ENCODE measurements at places on chromosomes 1 and 21.
A peak's percentile ranks its signal among the peaks of the same experiment; 100 is the strongest.

- DNase-seq: no peak
Observed at GRCh38 chr1:60920561-60920960, 161.8 kb upstream of the NFIA start.

- DNase-seq: no peak
Observed at GRCh38 chr1:19515201-19515600, 29.9 kb upstream of the CAPZB start.

- no peak for DNase-seq
Observed at GRCh38 chr21:28703861-28704260, 288.8 kb downstream of the LTN1 start.

DNA sequence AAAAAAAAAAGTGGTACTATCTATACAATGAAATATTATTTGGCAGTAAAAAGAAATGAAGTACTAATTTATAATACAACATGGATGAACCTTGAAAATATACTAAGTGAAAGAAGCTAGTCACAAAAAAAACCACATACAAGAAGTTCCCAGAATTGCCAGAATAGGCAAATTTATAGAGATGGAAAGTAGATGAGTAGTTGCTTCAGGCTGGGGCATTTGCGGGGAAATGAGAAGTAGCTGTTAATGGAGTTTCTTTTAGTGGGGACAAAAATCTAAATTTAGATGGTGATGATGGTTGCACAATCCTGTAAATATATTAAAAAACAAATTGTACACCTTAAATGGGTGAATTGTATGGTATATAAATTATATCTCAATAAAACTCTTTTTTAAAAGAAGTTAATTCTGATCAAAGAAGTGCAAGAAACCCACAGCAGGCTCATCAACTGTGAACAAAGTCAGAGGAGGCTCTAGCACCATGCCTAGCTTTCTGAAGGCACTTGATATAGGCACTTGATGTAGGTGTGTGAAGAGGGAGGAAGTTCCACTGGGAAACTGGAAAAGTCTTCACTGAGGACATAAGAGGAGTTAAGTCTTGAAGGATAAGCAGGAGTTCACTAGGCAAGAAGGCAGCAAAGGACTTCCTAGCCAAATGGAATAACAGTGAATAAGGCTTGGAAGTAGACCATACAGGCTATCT lies 52.5 kb downstream of the DMAP1 start:
- DNase-seq: no peak

DNA sequence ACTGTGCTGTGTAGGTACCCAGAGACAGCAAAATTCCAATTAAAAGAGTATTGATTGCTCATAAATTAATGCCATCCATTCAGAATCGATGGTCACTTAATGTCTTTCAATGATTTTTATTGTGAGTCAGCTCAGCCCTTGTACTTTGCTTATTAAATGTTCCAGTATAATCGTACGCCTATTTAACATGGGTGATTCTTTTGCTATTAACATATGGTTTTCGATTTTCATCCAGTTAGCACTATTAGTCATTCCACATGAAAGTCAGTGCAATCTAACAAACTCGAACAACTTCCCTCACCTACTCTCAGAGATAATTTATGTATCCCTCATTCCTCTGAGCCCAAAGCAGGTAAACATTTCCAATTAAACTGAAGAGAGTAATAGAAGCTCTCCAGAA lies 109.6 kb upstream of the APP start:
- no peak for DNase-seq

DNA sequence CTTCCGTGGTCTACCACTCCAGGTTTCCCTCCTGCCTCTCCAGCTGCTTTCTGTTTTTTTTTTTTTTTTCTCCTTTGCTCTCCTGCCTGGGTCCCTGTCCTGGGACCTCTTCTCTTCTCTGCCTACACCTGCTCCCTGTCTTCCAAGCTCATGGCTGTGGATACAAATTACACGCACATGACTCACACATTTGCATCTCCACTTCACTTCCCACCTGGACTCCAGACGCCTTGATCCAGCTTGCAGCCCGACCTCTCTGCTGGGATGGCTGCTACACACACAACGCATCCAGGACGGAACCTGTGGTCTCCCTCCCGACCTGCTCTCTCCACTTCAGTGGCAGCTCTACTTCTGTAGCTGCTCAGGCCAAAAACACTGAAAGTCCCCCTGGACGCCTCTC lies 44.4 kb upstream of the B3GALT5 start:
- no peak for DNase-seq

- no peak for DNase-seq
Observed at GRCh38 chr1:246510147-246511030, 3.3 kb upstream of the SMYD3 start.

DNA sequence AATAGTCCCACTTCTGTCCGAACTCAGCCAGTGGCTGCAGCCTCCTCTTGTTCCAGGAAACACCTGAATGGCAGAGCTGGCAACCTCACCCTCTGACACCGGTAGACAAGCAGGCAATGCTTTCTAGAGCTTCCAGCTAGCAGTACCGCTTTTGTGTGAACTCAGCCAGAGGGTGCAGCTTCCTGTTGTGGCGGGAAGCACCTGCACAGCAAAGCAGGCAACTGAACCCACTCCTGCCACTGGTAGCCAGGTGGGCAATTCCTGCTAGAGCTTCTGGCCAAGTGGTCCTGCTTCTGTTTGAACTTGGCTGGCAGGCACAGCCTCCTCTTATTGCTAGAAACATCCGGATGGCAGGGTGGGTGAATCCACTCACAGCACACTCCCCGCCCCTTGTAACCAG lies 40.1 kb upstream of the TMPRSS15 start:
- no peak for DNase-seq

- no peak for DNase-seq
Observed at GRCh38 chr1:75618382-75618781, 7.5 kb upstream of the SLC44A5 start.

- no peak for DNase-seq
Observed at GRCh38 chr1:166032572-166033371, 134.0 kb downstream of the FAM78B start.

- DNase-seq: peak; percentile 72
Observed at GRCh38 chr1:178341261-178341956, 155.4 kb downstream of the CLEC20A start.

- no peak for DNase-seq
Observed at GRCh38 chr1:153627715-153628626, at the start of gene S100A1. Gene S100A1, plus strand, starts transcription at chr1:153628434. Its CDS starts 2,088 bp downstream, at chr1:153630522.

DNA sequence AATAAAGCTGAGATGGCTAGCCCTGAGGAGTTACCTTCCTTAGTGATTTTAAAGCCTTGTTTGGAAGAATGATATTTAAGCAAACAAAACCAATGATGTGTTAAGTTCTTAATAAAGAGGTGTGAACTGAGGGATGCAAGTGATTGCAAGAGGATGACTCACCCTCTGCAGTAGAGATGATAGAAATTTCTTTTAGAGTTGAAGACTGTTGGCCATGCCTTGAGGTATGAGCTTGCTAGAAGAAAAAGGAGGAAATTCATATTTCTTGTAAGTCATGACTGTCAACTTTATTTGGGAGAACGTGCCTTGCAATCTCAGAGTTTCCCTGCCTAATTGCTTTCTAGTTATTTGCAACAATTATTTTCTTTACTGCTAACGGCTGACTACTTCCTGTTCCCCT lies 94.7 kb downstream of the PLA2G4A start:
- no peak for DNase-seq

DNA sequence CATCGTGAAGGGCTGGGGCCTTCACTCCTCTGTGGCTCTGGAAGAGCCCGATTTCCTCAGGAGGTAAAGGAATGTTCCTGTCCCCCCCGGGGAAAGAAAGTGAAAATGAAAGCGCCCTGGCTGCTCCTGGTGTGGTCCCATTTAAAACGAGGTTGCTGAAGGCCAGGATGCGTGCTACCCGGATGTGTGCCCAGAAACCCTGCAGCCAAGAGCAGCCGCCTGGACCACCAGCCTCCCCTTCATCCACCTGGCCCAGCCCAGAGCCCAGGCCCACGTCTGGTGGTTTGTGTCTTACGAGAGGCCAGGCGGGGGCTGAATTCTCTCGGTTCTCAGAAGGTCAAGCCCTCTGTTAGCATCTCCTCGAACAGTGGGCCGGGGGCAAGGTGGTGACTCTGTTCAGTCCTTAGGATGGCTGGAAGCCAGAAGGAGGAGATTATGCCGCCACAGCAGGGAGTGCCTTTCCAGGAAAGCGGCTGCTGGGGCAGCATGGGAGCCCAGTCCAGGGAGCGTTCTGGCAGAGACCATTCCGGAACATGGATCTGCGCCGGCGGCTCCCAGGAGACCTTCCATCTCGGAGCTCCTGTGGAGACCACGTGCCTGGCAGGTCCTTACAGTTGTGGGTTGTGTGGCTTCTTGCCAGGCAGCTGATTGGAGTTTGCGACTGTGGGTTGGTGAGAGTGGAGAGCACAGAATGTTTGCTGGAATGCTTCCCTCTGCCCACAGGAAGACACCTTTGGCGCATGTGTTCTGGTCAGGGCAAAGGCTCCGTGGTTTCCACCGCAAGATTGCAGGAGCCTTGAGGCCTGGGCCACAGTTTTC lies 1.4 kb downstream of the GUK1 start:
- no peak for DNase-seq

- DNase-seq: no peak
Observed at GRCh38 chr1:198352975-198353695, 187.3 kb downstream of the ATP6V1G3 start.

DNA sequence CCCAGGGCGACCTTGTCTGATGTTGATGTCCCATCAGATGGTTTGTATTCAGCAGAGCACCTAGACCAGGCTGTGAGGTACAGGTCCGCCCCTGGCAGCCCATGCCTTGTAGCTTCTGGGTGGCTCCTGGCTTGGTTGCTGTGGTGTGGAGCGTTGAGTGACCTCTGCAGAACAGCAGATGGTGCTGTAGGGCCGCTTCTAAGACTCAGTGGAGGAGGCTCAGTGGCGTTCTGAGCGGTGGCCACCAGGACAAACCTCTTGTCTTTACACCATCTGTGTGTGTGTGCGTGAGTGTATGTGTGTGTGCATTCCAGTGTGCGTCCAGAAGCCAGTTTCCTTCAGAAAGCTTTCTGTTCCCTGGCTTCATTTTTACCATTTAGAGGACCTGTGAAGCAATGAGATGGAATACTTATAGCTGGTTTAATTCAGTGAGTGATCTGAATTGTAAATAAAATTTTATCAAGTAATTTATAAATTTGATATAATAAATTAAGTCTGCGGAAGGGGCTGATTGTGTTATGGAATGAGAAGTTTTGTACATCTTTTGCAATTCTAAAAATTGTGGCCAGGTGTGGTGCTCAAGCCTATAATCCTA lies 66.1 kb downstream of the ADARB1 start:
- peak; percentile 86 for DNase-seq

DNA sequence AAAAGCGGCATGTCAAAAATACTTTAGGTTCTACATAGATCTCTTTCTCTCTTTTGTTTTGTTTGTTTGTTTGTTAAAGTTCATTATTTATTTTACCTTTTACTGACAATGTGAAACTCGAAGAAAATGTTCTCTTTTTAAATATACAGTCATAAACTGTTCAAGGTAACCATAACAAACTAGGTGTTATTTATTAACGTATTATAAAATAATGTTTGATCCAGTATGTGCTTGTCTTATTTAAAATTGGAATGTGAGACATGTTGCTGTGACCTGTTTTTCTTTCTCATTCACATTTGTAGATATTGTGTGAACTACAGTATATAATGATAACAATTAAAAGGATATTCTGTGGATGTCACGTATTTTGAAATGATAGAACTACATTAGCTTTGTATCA lies 5.9 kb upstream of the LEPR start:
- DNase-seq: no peak

GRCh38 chr21:18340387-18340942 lies 63.1 kb downstream of the TMPRSS15 start:
- no peak for DNase-seq

- DNase-seq: no peak
Observed at GRCh38 chr1:2783435-2784397, 17.8 kb downstream of the TTC34 start.

DNA sequence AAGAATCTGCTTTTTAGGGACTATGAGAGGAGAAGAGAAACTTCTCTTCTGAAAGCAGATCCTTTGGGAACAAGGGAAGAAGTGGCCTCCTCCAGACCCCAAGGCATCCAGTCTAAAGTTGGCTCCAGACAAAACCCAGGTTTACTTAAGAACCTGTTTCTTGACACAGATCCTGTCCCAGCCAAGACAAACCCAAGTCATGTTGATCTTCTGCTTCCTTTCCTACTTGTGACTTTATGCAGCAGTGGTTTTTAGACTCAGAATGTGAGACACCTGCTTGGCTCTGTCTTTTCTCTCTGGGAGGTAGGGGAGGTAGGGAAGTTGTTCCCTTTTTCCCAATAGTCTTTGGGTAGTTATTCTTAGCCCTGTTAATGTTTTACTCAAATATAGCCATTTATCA lies 38.3 kb downstream of the ELAPOR1 start:
- no peak for DNase-seq

GRCh38 chr1:65259816-65260215 lies 49.5 kb upstream of the DNAJC6 start:
- no peak for DNase-seq

All from AG09319 (cell line).